EH (cell line): ENCODE measurements at places on chromosomes 16 and 17.

DNA sequence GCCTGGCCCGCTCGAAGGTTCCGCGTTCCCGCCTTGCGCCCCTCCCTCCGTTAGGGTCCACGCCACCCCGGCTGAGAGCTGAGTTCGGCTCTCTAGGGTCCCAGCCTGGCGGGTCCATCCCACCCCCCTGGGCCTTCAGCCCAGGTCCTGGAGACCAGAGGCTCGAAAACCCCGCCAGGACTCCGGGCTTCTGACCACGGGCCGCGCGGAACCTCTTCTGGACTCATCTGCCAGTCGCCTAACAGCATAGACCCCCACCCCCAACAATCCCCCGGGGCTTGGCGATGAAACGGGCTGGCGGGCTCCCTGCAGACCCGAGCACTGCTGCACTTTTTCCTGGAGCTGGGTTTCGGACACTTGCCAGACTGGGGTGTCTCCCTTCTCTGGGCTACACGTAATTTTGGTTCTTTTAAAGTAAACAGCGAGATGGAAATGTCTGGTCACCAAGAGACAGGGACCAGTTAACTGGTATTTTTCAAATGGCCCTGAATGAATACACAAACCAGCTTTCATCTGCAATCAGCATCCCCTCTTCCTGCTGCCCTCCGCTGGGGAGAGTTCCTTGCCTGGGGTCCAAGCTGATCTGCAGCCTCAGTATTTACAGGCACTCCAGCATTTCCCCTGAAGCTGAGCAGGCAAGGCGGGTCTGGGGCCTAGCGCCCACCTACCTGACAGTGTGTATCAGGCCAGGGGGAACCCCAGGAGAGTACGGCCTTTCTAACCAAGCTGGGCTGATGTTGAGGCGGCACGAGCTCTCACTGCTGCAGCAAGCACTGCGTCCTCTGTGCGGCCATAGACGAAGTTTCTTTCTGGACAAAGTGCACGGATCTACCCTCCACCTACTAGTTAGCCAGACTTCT is 639 bp upstream of the TRIM65 start:
- no peak for DNase-seq

DNA sequence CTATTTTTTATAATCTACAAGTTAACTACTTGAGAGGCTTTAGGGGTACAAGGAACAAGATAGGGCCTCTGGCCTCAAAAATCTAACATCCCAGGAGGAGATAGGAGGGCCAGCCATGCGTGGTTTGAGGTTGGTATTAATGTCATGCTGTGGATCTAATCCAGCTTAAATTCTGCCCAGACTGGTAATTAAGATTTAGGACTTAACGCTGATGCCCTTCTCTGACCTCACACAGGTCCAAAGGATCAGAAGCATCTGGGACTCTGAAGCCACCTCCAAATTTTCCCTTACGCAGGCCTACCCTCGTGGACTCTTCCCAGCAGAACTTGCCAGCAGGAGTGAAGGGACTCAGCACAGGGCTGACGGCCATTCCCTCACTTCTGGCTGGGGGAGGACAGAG is 15.1 kb downstream of the SLC6A4 start:
- DNase-seq = no peak

DNA sequence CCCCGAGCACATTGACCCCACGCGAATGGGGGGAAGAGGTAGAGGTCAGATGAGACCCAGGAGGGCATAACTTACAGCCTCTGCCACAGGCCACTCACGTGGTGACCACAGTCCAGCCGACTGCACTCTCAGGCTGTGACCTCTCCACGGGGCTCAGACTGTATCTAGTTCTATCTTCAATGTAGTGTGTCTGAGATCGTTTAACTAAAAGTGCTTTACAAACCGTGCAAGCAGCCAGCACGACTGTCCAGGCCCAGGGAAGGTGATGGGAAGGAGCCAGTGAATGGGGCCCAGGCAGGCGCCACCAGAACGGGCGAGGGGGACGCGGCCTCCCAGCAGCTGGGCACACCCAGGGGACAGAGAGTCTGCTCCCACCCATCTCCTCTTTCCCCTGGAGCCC is 108.6 kb downstream of the ANKRD11 start:
- DNase-seq = no peak

DNA sequence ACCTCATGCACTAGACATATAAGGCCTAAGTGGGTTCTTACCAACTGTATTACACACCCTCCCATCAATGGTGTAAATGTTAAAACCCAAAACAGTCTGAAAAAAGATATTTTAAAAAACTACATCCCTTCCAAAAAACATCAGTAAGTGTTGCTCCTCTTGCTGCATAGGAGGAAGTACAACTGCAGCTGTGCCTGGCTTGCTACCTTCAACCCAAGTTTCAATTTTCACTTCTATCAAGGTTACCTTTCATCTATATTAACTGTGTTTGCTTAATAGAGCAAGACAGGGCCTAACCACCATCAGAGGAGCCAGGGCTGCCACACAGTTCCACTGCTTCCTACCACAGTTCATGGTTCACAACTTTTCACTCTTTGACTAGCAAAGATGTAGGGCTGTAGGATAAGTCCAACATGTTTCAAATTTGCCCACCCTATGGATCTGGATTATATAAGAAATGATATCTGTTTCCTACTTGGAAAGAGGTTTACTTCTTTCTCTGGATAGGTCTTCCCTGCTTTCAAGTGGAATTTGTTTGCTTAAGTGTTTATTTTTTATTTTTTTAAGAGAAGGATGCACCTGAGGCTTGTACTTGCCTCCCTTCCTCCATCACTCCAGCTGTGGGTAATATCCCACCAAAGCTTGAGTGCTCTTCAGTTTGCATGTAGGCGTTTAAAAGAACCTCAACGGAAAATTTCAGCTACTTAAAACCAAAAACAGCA is 56.7 kb downstream of the GRB7 start:
- no peak for DNase-seq

DNA sequence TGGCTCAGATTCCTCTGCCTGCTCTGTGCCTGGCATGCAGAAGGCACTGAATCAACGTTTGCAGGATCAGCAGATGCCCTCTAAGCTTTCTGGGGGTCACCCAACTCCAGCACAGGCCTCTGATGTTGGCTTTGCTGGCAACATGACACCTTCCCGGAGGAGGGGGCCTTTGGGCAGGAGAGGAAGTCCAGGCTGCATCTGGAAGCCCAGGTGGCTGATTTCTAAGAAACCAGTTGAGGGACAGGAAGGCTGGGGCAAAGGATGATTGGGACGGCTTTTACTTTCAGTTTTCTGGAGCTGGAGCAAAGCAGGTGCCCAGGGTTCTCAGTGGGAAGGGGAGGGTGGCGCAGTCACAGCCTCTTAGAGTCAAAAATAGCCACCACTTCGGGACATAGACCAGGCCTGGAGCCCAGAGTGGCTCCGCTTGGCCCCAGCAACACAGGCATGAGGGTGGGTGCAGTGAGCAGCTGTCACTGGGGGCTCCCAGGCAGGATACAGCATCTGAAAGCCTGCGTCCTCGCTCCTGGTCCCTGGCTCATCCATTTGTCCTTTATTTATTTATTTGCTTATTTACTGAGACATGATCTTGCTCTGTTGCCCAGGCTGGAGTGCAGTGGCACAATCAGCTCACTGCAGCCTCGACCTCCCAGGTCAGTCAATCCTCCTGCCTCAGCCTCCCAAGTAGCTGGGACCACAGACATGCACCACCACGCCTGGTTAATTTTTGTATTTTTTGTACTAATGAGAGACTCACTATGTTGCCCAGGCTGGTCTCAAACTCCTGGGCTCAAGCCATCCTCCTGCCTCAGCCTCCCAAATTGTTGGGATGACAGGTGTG is 15.1 kb downstream of the SOCS1 start:
- DNase-seq = no peak

GRCh38 chr16:80463326-80463725 is 77.5 kb upstream of the DYNLRB2 start:
- no peak for DNase-seq

DNA sequence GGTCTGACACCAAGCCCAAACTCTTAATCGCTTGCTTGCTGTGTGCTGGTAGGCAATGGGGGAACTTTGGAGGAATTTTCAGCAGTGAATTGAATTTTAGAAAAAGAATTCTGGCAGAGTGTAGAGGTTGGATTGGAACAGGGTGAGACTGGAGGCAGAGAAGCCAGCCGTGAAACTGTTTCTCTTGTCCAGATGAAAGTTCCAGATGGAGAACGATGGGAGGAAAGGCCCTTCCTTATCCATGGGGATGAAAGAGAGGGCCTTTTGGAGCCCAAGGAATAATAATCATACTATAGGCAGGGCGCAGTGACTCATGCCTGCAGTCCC is 26.0 kb downstream of the NEUROD2 start:
- no peak for DNase-seq

DNA sequence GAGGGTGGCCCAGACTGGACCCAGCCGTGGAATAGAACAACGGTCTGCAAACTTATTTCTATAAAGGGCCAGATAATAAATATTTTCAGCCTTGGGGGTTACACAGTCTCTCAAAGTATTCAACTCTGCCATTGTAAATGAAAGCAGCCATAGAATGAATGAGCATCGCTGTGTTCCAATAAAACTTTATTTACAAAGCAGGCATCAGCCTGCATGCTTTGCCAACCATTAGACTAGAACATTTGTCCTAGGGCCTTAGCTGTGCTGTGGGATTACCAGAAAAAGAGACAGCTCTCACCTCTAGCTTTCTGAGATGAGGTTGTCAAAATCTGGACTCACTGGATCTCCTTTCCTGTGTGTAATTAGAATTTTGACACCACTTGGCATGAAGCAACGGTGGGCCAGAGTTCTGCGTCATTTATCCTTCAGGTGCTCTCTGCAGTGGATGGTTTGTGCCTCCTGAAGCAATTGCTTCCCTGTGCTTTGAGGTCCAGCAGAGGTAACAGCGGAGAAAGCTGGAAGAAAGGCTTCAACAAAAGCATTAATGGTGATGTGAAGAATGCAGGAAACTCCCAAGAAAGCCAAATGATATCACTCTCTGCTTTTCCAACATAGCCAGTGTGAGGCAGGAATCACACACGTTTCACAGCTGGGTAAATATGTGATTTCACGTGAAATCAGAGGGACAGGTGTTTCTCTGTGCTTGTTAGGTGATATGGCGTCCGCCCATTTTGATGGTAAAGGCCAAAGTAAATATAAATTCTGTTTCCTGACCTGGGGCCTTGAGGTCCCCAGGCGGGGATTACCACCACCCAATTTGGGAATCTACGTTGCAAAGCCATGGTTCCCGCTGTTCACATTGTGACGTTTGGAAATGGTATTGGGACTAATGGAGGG is 148.4 kb downstream of the PITPNC1 start:
- no peak for DNase-seq

DNA sequence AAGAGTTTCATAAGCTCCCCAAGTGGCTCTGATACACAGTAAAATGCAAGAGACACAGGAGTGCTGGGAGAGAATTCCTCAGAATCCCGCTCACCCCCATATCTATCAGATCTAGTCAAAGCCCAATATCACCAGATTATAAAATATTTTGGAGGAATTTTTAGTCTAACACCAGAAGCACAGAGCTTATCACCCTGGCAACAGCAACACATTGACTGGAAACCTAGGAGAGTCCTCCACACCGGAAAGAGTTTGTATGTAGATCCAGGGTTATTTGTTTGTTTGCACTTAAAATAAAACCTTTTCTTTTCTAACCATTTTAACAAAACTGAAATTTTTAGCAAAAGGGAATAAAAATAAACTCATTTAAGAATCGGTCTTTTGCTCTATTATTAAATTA is 7.2 kb downstream of the SOX9 start:
- no peak for DNase-seq

GRCh38 chr16:75087375-75087979 is 29.1 kb downstream of the LDHD start:
- peak; percentile 49 for DNase-seq

GRCh38 chr16:51941412-51941811 is 605.5 kb downstream of the TOX3 start:
- no peak for DNase-seq

GRCh38 chr16:21628121-21628726 is 24.2 kb downstream of the IGSF6 start:
- no peak for DNase-seq

DNA sequence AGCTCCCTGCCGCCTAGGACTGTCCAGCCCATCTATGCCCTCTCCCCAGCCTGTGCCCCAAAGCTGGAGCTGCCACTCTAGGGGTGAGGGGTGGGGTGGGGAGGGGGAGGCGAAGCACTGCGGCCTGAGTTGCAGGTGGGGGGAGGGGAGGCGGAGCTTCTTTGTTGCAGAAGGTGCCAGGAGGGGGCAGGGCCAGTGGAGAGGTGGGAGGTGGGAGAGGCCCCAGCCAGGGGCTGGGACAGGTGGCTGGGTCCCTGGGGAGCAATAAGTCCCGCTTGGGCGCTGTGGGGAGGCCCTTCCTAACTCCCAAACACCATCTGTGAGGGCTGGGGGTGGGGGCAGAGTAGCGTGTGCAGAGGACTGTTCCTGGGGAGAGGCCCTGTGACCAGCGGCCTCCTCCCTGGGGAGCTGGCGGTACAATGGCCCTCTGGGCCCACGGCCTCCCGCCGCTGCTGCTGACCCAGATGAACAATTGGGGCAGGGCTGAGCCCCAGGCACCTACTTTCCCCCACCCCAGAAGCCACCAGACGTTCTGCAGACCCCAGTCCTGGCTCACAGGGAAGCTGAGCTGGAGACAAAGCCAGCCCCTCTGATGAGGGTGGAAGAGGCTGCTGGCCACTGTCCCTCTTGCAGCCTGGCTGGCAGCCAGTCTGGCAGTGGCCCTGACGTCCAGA is 2.2 kb upstream of the NTN3 start:
- no peak for DNase-seq

DNA sequence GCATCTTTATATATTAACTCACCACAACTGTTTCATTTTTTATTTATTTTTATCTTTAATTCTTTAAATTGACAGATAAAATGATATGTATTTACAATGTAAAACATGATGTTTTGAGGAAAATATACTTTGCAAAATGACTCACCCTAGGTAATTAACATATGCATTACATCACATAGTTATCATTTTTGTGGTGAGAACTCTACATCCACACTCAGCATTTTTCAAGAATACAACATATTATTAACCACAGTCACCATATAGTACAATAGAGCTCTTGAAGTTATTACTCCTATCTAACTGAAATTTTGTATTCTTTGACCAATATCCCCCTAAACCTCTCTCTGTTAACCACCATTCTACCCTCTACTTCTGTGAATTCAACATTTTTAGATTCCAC is 194.7 kb upstream of the KIF2B start:
- DNase-seq = peak; percentile 57
